ENCODE measurements at places on chromosomes 4 and X.

GRCh38 chr4:95409127-95409526, 139.6 kb downstream of the UNC5C start:
- DNase-seq = no peak

DNA sequence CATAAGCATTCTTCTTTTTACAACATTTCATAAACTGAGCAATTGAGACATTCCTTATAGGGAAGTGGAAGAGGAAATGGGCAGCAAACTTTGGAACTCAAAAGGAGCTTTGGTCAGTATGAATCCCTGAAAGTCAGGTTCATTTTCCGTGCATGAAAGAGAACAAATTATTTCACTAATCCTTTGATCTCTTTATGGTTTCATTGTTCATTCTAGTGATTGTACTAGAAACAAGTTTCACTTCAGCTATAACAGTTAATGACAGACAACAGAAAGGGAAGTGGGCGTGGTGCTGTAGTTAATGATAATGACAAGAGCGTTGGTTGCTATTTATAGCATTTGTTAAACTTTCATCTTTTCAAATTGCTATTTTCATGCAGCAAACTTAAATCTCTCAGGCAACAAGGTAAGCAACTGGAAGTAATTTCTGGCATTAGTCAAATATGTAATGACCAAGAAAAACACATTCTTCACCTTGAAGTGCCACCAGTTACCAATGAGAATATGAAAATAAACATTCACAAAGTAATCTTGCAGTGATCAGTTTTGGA, 98.4 kb downstream of the AREG start:
- DNase-seq = no peak

GRCh38 chr4:47145630-47146029, 114.3 kb downstream of the GABRB1 start:
- no peak for DNase-seq

DNA sequence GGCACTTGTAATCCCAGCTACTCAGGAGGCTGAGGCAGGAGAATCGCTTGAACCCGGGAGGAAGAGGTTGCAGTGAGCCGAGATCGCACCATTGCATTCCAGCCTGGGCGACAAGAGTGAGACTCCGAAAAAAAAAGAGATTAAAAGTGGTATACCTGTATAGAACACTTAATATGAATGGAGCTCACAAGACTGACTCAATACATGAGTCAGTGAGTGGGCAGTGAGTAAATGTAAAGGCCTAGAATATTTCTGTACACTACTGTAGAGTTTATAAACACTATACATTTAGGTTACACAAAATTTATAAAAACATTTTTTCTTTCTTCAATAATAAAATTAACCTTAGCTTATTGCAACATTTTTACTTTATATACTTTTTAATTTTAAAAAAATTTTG, 93.8 kb downstream of the CENPC start:
- DNase-seq = no peak

- no peak for DNase-seq
These were observed 3.1 kb upstream of the ZCCHC13 start for GRCh38 chrX:74300869-74301268.

DNA sequence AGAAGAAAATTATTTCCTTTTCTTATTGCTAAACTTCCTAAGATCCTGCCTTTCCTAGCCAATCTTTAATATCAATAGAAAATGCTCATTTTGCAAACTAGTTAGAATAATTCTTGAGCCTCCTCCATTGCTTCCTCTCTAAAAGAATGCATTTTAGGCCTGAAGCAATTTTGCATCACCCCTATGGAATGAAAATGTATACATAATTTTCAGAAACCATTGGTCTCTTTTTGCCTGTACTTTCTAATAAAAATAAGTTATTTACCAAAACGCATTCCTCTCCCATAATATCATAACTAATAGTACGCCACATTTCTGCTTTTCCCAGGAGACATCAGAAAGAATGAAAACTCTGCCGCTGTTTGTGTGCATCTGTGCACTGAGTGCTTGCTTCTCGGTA, 1.7 kb downstream of the MUC7 start:
- no peak for DNase-seq

- DNase-seq = no peak
These were observed 922.5 kb downstream of the RPA4 start for GRCh38 chrX:97806238-97806637.

DNA sequence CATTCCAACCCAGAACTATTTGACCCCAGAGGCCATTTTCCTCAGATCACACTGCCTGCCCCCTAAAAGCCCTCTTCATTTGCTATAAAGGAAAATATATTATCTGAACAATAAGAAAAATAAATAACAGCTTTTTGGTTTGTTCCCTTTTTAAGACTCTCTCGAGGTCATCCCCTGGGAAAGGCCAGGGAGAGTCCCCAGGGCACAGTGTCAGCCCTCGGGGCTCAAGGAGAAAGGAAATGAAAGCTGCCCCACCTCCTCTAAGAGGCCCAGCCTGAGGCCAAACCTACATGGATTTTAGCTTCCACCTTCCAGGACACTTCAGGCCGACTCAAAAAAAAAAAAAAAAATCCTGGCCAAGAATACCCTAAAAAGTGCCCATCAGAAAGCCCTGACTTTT, 97.6 kb downstream of the SH3KBP1 start:
- DNase-seq = no peak

GRCh38 chr4:16897991-16898827, at the start of gene LDB2:
Gene LDB2 (minus strand): TSS chr4:16898645.
- DNase-seq = no peak

GRCh38 chrX:10602646-10603045, 17.7 kb downstream of the MID1 start:
- no peak for DNase-seq

DNA sequence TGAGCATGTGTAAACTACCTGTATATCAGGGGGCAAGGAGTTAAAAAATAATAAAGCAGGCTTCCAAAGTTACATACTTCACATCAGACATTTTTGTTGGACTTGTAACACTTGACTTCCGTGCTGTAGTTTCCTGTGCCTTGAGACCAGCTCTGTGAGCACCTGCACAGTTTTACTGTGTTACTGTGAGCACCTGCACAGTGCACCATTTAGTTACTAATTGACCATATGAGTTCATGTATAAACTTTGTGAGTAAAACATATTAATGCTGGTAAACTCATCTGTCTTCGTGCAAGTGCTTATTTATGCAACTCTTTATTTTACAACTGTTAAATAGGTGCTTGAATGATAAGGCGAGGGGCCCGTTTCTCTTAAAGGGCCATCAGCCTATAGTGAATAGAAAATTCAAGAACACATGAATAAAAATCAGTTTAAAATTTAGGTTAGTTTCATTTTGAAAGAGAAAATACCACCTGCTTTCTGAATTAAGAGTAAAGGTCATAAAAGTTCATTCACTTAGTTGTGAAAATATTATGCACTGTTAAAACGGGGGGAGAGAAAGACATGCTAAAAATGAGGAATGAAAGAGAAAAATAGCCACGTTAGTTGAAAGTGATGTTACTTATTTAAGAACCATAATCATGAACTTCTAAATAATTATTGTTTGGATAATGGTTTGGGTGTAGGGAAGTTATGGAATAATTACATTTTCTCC, 42.4 kb downstream of the USP9X start:
- DNase-seq = no peak

GRCh38 chr4:185209031-185209851, at the start of gene SNX25:
Gene SNX25 (plus strand): TSS chr4:185209598. CDS start chr4:185209827, 229 bp downstream.
- DNase-seq = peak; percentile 60

- DNase-seq = no peak
These were observed 280.7 kb downstream of the RAPGEF2 start for GRCh38 chr4:159383562-159383931.

- DNase-seq = no peak
These were observed 4.5 kb upstream of the RHOH start for GRCh38 chr4:40192114-40193015.

GRCh38 chr4:184812199-184812542, 13.6 kb downstream of the ACSL1 start:
- DNase-seq = no peak

- DNase-seq = no peak
These were observed 1.9 kb downstream of the BCORL1 start for GRCh38 chrX:129984111-129984958.

DNA sequence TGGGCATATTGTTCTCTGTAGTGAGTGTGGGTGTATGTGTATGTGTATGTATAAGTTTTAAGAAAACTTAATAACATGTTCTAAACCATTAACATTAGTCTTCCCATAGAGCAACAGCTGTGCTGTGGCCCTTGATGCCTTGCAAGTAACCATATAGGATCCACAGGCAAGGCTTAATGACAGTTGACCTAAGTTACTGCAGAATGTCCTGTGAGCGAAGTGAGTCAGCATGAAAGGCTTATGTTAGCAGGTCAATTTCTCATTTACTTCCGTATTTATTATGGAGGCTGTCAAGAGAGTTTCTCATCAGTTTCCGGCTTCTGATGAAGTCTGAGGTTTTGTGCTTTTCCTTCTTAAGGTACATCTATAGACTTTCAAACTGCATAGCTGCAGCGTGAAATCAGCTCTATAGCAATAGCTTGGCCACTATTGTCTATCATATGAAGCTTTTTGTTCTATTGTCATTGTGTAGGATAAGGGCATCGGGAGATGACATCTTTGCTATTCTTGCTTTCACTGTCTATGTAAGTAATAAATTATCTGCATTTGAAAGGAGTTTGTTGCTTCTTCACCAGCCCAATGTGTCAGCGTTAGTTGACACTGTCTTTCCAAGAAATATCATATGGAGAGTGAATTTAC, 1153.4 kb upstream of the AGA start:
- DNase-seq = no peak

- no peak for DNase-seq
These were observed 34.1 kb downstream of the ANXA3 start for GRCh38 chr4:78585633-78586032.
